ENCODE measurements at places on chromosomes 2 and 18.

- DNase-seq = peak; percentile 37
These were observed 191.6 kb downstream of the TWIST2 start for GRCh38 chr2:239039479-239039861.

DNA sequence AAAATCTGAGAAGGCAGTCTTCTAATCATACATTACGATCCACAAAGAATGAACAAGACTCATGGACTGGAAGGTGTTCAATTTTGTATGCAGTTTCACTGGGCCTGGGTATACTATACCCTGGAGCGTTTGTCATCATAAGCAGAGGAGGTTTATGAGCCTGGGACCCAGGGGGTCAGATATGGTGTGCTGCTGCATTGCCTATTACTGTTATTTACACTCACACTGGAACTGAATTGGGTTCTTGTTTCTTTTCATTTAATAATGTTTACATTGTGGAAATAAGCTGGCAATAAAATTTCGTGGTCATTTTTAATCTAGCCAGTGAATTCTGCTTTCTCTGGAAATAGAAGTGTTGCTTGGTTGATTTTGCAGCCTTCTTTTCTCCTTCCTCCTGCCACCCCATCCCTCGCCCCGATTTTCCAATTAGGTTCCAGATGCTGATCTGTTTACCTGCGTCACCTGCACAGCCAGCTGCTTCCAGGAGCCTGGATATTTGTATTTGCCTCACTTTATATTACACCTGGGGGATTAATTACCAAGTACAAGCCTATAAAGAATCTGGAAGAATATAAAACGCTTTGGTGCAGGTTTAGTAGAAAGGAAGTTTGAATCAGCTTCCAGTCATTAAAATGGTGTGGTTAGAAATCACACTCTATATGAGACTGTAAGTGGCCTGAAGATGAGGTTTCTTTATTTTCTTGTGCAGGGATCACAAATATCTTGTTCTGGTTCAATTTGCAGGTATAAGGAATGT, 234.4 kb downstream of the SOCS6 start:
- no peak for DNase-seq

DNA sequence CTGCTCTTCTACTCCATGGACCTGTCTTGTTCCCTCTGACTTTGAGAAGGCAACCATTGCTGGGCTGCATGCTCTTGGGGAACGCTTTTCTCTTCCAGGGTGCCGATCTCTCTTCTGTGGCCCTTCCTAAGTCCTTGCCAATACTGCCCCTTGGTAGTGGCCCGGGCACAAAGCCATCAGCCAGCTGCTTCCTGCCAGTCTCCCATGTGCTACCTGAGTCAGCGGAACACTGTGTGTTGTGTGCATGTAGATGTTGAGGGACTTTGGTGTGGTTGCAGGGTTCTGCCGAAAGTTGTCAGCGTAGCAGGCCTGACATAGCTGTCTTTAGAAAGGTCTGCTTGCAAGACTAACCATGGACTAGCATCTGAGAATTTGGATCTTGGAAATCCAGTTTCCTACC, 35.4 kb downstream of the MGAT5 start:
- DNase-seq = no peak

DNA sequence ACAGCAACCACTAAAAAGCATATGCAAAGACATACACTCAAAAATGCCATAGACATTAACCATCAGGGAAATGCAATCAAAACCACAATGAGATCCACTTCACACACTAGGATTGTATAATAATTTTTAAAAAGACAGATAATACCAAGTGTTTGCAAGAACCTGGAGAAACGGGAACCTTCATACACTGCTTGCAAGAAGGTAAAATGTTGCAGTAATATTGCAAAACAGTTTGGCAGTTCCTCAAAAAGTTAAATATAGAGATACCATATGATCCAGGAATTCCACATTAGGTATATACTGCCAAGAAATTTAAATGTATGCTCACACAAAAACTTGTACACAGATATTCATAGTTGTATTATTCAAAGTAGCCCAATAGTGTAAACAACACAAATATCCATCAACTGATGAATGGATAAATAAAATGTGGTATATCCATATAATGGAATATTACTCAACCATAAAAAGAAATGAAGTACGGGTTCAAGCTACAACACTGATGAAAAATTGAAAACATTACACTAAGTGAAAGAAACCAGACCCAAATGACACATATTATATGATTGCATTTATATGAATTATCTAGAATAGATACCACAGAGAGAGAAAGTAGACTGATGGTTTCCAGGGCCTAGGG, 14.7 kb upstream of the CHMP3 start:
- no peak for DNase-seq

GRCh38 chr2:26330604-26331003, 15.3 kb upstream of the SELENOI start:
- no peak for DNase-seq

- DNase-seq = no peak
These were observed 5.8 kb upstream of the WNT6 start for GRCh38 chr2:218853766-218854165.

- no peak for DNase-seq
These were observed 102.5 kb upstream of the LDAH start for GRCh38 chr2:20925265-20925889.

- DNase-seq = no peak
These were observed 28.3 kb downstream of the MYO3B start for GRCh38 chr2:170206246-170206645.

DNA sequence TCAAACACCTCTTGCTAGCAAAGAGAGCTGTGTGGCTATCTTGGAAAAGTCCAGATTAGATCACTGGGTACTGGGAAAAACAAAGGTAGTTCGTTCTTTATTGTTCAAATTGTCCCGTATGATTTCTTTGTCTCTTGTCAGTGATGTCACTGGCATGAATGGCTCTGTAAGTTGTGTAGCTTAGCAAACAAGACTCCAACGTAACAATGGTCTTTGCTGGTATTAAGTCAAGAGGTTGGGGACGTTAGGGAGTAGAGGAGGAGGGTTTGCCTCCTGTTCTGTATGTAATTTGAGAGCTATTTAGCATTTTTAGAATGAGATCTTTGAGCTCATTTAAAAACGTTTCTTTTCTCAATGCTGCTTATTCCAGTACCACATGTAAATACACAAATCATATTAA, 216.5 kb upstream of the SP5 start:
- DNase-seq = no peak

DNA sequence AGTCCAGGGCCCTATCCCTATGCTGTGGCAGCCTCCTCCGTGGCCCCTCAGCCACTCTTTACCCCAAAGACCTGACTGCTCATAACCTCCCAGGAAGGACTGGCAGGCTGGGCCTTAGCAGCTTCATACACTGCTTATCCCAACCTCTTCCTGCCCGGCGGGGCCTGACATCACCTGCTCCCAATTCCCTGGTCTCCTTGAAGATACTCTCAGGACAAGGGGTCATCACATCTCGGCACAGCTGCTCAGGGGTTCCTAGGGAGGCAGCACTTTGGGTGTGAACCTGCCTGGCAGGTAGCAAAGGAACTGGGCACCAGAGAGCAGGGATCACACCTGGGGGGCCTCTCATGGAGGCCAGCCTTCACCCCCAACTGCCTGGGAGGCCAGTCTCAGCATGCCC, 68.5 kb downstream of the PLB1 start:
- no peak for DNase-seq

DNA sequence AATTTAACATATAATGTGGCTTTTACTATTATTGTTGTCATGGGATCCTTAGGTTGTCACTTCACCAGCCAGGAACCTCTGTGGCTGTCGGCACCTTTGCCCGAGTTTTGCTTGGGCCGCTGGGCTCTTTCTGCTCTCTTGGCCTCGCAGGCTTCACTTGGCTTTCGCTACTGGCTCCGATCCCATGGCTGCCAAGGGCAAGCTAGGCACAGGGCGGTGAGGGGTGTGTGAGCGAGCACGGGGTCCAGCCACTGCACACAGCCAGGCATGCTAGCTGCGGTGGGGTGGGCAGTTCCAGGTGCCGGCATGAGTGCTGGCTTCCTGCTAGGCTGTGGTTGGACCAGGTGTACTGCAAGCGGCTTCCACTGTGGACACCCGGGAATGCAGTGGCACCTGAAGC, 23.4 kb upstream of the RAPGEF4 start:
- no peak for DNase-seq

- DNase-seq = no peak
These were observed 147.0 kb upstream of the PELI1 start for GRCh38 chr2:64291181-64291580.

DNA sequence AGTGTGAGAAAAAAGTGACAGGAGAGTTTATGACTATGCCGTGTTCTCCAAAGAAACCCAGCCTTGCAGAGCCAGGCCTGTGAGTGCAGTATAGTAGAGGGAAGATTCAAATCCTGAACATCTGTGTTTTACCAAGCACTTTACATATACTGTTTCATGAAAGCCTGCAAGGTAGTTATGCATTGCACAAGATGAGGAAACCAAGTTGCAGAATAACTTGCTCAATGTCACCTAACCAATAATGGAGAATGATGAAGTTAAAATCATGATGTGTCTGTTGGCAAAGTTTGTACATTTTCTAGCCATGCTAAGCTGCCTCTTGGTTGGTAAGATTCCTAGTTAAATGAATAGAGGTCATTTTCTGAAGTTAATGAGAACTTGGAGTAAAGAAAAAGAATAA, 29.3 kb downstream of the SYT4 start:
- DNase-seq = no peak

- no peak for DNase-seq
These were observed 36.6 kb downstream of the CYB5A start for GRCh38 chr18:74255131-74255616.

GRCh38 chr2:8800821-8801220, 36.6 kb downstream of the KIDINS220 start:
- DNase-seq = no peak

- DNase-seq = no peak
These were observed 76.9 kb downstream of the TWIST2 start for GRCh38 chr2:238924796-238925195.

DNA sequence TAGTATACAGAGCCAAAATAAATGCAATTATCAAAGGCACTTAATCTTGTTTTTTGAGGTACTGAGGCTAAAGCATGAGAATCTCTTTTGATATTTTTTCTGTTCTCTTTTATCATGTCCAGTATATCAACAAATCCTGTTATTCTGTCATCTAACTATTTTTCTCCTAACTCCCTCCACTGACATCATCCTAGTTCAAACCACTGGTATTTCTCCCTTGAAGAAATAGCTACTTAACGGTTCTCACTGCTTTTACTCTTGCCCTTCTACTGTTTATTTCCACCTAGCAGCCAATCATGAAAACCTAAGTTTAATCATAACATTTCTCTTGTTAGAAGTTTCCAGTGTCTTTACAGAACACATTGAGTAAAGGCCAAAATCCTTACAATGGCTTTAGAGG, 317.6 kb downstream of the GPD2 start:
- no peak for DNase-seq

Data from Peyer's patch (tissue), 4 donors.